Spinal cord (tissue), 10 donors: ENCODE measurements at places on chromosomes 2 and 18. TPM values are rescaled to one million over a fixed set of nuclear protein-coding genes. Genes with fewer than 3 reads are reported as not detected.

DNA sequence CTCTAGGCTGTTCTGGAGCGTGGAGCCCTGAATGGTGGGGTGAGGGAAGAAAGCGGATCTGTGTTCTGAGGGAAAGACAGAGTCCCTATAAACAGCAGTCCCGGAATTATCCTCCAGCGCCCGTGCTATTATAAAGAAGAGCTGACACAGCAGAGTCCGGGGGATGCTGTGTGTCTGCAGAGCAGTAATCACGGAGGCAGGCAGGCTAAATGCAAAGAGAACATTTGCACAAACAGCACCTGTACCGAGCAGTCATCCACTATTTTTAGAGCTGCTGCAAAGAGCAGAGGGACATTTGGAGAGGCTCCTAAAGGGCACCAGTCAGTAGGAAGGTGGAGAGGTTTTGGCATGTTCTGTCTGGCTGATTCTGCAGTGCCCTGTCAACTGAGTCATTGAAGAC lies 293.8 kb upstream of the SLC14A2 start:
- H3K4me1 ChIP-seq, result peaks cover 11% of the 10 kb centered on the region
- no peak overlapping the region for H3K27ac ChIP-seq
- no peaks in the 10 kb centered on the region for H3K36me3 ChIP-seq
- no peaks in the 10 kb centered on the region for H3K27me3 ChIP-seq
- no peak overlapping the region for H3K4me3 ChIP-seq

GRCh38 chr18:71887509-71887908 lies 656.6 kb downstream of the CBLN2 start:
- no peaks in the 10 kb centered on the region for H3K36me3 ChIP-seq
- no peaks in the 10 kb centered on the region for H3K4me1 ChIP-seq
- H3K4me3 ChIP-seq, result no peak overlapping the region
- DNase-seq, result no peak
- no peak overlapping the region for H3K27ac ChIP-seq

GRCh38 chr18:55981712-55982475 lies 393.9 kb upstream of the TCF4 start:
- no peak overlapping the region for H3K27ac ChIP-seq
- no peak overlapping the region for H3K4me3 ChIP-seq
- no peaks in the 10 kb centered on the region for H3K4me1 ChIP-seq
- H3K36me3 ChIP-seq, result no peaks in the 10 kb centered on the region
- H3K27me3 ChIP-seq, result no peaks in the 10 kb centered on the region

DNA sequence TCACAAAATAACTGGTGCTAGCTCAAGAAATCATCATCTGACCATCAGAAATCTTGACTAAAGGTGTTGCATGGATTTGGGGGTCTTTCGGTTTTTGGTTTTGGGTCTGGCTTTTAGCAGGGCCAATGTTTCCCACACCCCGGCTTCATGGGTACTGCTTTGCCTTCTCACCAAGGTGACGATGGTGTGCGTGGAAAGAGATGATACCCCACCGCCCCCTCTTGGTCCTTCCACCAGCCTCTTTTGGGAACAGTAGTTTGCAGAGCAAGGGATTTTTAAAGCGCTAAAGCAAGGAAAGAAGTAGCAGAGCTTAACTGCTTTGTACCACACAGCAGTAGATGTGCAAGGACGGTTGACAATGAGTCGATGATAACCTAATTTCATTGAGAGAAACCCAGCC lies 42.3 kb downstream of the BOLA3 start:
- no peak overlapping the region for H3K4me3 ChIP-seq
- peaks cover 37% of the 10 kb centered on the region for H3K36me3 ChIP-seq
- H3K27ac ChIP-seq, result no peak overlapping the region
- no peaks in the 10 kb centered on the region for H3K4me1 ChIP-seq

GRCh38 chr2:110979471-110980338 lies 141.0 kb upstream of the BCL2L11 start:
- H3K27ac ChIP-seq, result no peak overlapping the region
- no peak overlapping the region for H3K4me3 ChIP-seq
- no peaks in the 10 kb centered on the region for H3K4me1 ChIP-seq
- no peaks in the 10 kb centered on the region for H3K36me3 ChIP-seq
- no peak for DNase-seq
- H3K27me3 ChIP-seq, result no peaks in the 10 kb centered on the region

- no peaks in the 10 kb centered on the region for H3K4me1 ChIP-seq
- H3K27me3 ChIP-seq, result no peaks in the 10 kb centered on the region
- no peak overlapping the region for H3K27ac ChIP-seq
- no peak overlapping the region for H3K4me3 ChIP-seq
Observed at GRCh38 chr2:187233811-187234210, 214.2 kb downstream of the CALCRL start.

DNA sequence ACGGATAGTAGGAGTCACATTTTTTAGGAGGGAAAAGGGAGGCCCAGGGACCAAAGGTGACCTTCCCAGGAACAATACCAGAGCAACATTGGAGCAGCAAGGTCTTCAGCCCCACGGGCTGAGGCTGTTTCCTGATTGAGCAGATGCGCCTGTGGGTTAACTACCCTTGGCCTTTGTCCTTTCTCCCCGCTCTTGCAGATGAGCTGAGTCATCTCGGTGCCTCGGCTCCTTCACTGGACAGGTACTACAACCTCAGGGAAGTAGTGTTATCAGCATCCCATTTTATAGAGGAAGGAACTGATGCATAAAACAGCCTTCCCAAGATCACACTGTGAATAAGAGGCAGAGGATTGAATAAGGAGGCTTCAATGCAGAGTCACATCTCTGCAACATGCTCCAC lies 43.5 kb downstream of the DHRS9 start:
- no peak overlapping the region for H3K4me3 ChIP-seq
- no peak overlapping the region for H3K27ac ChIP-seq
- H3K36me3 ChIP-seq, result no peaks in the 10 kb centered on the region
- peaks cover 18% of the 10 kb centered on the region for H3K4me1 ChIP-seq
- H3K27me3 ChIP-seq, result no peaks in the 10 kb centered on the region
- DNase-seq, result no peak

Gene SPATA3
- total RNA-seq, result not detected

Gene MFSD2B
- total RNA-seq, result 1.1 TPM

Gene NTSR2
- total RNA-seq, result 0.55 TPM

Gene CNOT9
- 47.0 TPM for total RNA-seq

Gene OXER1
- 1.1 TPM for total RNA-seq
